ENCODE measurements at places on chromosomes 13 and 19.

DNA sequence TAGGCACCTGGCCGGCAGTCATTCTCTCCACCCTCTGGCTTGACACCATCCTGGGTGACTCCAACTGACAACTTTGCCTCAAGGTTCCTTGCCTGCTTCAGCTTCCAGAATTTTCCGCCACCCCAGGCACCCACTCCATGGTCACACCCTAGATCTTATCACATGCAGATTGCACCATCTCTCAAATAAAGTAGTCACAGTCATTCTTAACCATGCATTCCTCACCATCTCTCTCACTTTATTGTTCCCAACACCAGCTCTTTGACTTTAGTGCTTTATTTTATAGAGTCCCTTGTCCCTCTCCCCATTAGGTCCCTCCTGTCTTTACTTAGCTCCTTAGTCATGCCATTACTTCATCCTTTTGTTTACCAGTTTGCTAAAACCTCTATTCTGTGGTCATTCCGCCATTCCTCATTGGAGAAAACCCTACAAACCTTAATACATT, 351.7 kb downstream of the SPRY2 start:
- DNase-seq = no peak

DNA sequence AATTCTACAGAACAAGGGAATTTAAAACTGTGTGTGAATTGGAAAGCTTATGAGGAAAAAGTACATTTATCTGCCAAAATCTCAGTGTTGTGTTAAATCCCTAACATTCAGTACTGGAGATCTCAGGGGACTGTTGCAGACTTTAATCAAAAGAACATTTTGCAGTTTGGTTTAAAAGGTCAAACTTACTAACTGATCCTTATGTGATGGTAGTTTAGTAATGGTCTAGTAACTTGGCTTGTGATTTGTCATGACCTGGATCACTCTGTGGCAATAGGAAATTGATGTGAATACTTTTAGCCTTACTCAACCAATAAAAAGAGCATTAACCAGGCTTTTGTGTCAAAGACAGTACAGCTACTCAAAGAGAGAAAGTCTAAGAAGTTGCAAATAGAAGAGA, 862.1 kb upstream of the MIR17HG start:
- DNase-seq = no peak

DNA sequence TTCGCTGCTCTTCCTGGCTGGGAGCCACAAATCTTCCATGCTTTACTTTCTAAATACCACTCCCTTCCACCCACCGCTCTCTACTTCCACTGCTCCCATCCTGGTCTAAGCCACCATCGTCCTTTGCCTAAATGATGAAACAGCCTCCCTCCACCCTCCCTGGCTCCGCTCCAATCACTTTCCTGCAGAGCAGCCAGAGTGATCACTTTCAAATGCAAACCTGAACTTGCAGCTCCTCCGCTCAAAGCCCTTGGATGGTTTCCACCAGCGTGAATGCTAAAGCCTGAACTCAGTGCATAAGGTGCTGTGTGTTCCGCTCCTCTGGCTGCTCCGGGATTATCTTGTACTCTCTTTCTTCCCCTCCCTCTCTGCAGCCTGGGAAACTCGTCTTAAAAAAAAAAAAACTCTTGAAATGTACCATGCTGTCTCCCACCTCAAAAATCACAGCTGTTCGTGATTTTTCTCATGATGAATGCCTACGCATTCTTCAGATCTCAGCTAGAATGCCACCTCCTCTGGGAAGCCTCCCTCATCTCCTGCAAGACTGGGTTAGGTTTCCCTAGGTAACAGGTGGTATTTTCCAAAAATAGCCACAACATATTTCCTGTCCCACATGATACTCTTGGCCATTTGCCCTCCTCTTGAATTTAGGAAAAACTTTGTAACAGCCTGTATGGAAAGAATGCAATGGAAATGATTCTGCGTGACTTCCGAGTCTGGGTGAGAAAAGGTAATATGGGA, 3.7 kb upstream of the SIN3B start:
- no peak for DNase-seq

GRCh38 chr13:80871481-80871880, 530.6 kb upstream of the SPRY2 start:
- no peak for DNase-seq

Measured in GM12864 (cell line).